Inflammatory macrophage treated with lipopolysaccharide for 4 hours (primary cell): ENCODE measurements at places on chromosomes 1 and 21.

DNA sequence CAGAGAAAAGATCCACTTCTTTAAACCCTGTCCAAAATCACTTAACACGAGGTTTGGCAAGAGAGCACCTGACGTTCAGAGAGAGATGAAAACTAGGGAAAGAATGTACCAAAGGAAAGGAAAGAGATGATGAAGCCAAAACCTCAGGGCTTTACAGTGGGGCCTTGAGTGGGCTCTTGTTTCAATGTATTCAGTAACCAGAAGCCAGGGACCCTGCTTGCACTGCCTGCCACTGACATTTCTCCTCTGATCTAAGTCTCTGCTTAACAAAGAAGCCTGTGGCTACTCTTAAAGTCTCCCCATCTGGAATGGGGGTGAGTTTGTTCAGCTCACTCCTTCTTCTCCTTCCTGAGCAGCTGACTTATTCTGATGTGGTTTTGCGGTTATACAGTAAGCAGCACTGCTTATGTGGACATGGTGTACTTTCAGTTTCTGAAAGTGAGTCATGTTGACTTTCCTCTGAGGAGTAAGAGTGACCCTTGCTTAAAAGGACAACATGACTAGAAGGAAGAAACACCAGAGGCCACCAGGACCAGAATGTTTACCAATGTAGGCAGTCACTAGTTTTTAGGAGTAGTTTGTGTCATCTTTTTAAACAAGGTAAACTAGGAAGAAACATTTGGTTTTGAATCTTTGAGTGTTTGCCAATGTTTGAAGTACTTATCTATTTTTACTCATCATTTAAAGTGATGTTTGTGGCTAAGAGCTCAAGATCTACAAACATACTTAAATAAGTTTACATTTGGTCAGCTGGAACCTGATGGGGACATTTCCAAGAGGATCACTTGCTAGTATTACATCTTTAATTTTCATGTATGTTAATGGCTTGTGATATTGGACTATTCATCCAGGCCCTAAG lies 87.4 kb downstream of the FASLG start:
- peak; percentile 97 for DNase-seq

DNA sequence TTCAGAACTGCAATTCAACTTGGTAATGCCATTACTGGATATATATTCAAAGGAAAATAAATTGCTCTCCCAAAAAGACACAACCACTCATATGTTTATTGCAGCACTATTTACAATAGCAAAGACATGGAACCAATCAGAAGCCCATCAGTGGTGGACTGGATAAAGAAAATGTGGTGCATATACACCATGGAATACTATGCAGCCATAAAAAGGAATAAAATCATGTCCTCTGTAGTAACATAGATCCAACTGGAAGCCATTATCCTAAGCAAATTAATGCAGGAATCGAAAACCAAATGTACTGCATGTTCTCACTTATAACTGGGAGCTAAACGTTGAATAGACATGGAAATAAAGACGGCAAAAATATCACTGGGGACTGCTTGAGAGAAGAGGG lies 117.0 kb downstream of the MAP3K21 start:
- DNase-seq: no peak

DNA sequence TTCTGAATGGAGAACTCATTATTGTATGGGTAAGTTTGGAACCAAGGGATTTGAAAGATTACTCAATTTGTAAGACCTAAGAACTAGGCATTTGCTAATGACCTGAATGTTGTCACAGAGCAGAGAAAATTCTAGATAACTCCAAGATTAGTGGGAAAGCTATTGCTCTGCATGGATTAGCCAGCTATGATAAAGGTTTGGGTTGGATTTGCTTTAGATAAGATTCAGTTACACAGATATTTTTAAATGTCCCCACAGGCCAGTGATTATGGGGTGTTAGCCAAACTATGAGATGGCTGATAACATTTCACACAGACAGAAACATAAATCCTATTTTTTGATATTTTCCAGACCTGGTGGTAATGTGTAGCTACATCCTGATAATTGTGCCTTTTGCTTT lies 88.2 kb downstream of the NTPCR start:
- DNase-seq: no peak

- DNase-seq: no peak
Measured at GRCh38 chr1:153444078-153444477, 16.4 kb downstream of the S100A7 start.

DNA sequence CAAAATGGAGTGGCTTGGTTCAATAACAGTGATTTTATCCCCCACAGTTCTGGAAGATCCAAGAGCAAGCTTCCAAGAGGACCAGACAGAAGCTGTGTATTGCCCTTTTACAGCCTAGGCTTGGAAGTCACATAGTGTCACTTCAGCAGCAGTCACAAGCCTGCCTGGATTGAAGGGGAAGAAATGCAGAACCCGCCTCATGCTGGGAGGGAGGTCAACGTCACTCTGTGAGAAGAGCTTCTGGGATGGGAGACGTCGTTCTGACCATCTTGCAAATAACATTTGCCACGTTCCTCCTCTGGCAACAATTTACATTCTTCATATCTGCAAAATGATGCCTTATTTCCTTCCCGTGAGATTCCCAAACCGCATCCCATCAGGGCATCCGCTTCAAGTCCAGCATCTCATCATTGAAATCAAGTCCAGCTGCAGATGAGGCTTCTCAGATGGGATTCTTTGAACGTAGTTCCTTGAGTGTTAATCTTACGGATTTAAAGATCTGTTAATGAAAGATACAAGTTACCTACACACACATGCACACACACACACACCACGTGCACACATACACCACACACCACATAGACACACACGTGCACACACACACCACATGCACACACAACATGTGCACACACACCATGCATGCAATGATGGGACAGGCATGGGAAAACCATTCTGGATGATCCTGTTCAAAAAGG lies 23.9 kb upstream of the KIF1B start:
- no peak for DNase-seq

DNA sequence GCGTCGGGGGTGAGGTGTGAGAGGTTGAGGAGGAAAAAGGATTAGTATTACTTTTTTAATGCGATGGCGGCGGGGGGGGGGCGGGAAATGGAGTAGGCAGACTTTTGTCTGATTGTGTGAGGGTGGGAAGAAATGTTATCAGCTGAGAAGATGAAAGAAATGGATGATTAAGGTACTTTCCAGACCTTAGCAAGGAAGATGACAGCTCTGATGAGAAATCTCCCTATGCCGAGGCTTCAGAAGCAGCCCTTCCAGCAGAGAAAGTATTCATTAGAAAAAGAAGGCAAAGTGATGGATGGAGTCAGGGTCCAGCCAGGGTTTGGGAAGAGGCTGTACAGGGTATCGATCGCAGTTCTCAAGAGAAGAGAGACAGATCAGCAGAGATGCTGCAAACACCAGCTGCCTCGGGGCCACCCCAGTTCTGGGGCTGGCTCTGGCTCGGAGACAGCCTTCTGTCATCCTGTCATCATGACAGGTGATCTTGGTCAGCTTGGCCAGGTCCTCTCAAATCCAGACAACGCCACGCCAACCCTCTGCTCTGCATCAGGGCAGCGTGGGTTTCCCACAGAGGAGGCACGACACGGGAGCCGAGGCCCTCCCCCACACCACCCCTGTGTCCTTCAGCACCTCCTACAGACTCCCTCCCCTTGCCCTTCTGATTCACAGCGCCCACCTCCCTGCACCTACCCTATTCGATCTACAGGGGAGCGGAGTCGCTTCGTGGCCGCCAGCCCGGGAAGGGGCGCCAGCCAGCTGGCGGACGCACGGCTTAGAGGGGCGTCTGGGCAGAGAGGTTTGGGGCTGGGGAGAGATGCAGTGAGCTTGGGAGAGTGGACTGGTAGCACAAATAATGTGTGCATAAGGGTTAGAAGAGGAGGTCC lies 674 bp upstream of the ATXN7L2 start:
- no peak for DNase-seq

DNA sequence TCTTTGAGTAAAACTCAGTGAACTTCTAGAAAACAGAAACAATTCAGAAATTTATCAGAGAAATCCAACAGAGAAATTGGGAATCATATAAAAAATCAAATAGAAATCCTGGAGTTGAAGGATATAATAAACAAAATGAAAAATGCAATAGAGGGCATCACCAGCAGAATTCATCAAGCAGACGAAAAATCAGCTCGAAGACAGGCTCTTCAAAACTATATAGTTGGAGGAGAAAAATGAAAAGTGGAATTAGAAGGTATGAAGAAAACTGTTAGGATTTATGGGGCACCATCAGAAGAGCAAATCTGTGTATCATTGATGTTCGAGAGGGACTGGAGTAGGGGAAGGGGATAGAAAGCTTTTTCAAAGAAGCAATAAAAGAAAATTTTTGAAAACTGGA lies 121.5 kb upstream of the GPR52 start:
- no peak for DNase-seq

DNA sequence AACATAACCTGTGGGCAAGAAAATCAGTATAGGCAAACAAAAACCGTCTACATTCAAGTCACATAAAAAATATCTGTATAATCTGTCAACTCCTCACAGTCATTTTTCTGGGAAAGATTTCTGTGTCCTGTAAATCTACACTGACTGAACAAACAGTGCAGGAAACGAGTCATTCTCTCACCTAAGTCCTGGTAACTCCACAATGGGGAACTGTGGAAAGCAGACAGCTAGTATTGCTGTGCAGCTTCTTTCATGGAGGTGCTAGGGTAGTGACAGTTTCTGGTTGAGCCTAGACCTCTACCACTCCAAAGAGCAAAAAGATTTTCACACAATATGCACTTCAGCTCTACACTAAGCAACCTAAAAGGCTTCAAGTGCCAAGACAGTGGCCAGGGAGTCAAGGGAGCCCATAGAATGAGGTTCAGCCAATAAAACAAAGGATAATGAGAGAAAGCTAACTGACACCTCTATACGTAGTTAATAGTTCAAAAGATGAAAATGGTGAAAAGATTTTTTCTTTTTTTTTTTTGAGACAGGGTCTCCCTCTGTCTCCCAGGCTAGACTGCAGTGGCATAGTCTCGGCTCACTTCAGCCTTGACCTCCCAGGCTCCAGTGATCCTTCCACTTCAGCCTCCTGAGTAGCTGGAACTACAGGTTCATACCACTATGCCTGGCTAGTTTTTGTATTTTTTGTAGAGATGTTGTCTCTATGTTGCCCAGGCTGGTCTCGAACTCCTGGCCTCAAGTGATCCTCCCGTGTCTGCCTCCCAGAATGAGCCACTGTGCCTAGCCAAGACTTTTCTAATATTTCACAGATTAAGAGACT lies 5.5 kb downstream of the PTP4A2 start:
- peak; percentile 39 for DNase-seq

GRCh38 chr1:27341525-27342252 lies at the start of gene SYTL1:
Gene SYTL1, plus strand, starts transcription at chr1:27342022. Its CDS starts 3,313 bp downstream, at chr1:27345335.
- peak; percentile 65 for DNase-seq

GRCh38 chr1:156338180-156338976 lies at the start of the genes CCT3 and TSACC:
Gene CCT3, minus strand, starts transcription at chr1:156338292. Its CDS starts 108 bp downstream, at chr1:156338184.
Gene TSACC, plus strand, starts transcription at chr1:156338526. Its CDS starts 1,232 bp downstream, at chr1:156339758.
- peak; percentile 99 for DNase-seq

DNA sequence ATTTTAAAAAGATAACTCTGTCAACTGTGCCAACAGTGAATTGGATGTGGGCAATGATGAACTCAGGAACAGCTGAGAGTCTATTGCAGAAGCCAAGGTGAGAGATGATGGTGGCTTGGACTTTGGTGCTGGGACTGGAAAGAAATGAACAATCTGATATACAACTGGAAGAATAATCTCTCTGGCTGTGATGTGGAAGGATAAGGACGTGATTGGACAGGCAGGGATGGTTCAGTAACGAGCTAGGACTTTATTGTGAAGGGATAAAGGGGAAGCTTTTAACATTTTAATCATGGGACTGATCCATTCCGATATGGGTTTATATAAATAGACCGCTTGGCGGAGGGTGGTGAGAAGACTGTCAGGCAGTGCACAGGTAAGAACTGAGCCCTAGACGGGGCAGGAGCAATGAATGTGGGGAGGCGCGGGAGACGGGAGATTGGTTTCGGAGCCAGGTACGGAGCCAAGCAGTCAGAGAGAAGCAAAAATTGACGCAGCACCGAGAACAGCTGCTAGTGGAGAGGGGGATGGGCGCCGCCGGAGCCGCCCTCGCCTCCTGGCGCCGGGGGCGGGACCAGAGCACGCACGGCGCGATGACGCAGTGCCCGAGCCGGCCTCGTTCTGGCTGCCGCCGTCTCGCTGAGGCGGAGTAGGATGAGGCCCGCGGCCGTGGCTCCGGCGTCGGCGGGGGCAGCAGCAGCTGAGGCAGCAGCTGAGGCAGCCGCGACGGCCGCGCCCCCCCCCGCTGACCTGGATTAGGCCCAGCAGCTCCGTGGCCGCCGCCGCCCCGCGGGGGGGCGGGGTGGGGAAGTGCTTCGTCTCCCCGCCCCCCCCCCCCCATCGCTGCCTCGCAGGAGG lies at the start of gene RNF11:
Gene RNF11, plus strand, starts transcription at position 601 of the 858 bp plus-strand sequence. CDS start 484 bp downstream, outside the sequence.
- peak; percentile 94 for DNase-seq

DNA sequence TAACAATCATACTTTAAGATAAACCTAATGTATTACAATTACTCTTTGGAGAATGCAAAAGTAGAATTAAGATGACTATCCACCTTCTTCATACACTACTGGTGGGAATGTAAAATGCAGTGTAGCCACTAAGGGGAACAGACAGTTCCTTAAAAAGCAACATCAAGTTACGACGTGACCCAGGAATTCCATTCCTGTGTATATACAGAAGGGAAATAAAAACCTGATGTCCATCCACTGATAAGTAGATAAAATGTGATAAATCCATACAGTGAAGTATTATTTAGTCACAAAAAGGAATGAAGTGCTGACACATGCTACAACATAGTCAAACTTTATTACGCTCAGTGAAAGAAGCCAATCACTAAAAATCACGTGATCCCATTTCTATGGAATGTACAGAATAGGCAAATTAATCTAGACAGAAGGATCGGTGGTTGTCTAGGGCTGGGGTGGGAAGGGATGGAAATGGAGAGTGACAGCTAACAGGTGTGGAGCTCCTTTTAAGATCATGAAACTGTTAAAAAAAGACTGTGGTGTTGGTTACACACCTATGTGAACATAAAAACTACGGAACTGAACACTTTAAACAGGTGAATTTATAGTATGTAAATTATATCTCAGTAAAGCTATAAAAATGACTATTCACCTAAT lies 42.1 kb downstream of the NRIP1 start:
- DNase-seq: no peak

DNA sequence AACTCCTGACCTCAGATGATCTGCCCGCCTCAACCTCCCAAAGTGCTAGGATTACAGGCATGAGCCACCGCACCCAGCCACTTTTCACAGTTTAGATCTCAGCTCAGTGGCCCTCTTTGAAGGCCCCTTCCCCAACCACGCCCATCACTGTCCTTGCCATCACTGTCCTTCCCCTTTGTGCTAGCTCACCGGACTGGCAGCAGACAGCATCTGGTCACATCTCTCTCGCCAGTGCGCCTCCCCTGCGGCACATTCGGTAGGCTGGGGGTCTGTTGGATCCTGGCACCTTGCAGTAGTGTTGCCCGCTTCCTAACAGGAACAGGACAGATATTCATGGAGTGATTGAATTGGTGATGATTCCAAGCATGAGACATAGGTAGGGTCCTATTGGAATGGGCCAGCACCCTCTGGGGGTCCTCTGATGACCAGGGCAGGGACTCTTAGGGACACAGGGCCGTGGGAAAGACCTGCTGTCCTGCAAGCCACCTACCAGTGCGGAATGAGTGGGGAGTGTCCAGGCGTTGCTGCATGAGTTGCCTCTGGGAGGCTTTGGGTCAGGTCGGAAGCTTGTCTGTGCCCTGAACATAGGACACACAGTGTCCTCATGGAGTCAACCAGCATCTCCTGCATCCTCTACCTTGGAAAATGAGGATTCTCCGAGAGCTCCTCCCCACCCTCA lies 178.8 kb upstream of the VAMP3 start:
- no peak for DNase-seq

GRCh38 chr1:63880958-63881576 lies 107.2 kb downstream of the ROR1 start:
- DNase-seq: no peak
